ENCODE measurements at places on chromosomes 7 and 10. TPM values are rescaled to one million over a fixed set of nuclear protein-coding genes. Genes with fewer than 3 reads are reported as not detected.

DNA sequence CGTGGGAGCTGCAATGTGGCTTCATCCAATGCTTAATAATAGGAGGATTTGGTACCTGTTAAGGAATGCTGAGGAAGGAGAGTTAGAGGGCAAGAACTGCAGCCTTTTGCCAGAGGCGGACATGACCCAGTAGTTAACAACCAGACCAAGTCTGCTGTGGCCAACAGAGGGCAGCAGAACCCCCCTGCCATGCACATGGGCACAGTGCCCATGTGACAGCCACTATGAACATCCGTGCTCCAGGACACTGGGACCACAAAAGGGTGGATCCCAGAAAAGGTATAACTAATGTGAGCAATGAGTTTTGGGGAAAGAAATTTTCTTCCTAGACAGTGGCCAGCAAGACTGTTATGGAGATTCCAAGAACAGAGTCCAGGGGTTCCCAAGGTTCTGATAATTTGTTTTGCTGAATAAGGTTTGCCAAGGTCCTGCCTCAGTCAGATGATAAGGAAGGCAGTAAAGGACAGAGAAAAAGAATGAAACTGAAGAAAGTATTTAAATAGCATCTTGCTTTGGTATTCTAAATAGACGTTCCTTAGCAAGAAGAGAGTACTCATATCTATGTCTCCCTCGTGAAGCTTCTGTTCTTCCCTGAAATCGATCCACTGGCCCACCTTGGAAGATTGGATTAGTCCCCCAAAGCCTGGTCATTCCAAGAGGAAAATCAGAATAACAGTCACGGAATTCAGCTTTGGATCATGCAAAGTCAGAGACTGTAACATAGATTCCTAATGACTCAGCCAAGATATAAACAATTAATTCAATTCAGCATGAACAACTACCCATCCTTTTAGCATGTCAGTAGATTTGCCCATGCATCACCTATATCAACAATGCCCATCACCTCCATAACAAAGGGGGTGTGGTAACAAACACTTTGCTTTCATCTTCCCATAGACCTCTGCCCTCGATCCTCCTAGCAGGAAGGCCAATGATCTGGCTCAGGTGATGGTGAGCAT lies 56.0 kb downstream of the LGI1 start:
- peak; percentile 89 for DNase-seq
- H3K27me3 ChIP-seq = peaks cover 7% of the 10 kb centered on the region
- H3K36me3 ChIP-seq = no peaks in the 10 kb centered on the region
- H3K4me3 ChIP-seq = no peak overlapping the region
- no peak overlapping the region for H3K27ac ChIP-seq
- no peaks in the 10 kb centered on the region for H3K4me1 ChIP-seq

DNA sequence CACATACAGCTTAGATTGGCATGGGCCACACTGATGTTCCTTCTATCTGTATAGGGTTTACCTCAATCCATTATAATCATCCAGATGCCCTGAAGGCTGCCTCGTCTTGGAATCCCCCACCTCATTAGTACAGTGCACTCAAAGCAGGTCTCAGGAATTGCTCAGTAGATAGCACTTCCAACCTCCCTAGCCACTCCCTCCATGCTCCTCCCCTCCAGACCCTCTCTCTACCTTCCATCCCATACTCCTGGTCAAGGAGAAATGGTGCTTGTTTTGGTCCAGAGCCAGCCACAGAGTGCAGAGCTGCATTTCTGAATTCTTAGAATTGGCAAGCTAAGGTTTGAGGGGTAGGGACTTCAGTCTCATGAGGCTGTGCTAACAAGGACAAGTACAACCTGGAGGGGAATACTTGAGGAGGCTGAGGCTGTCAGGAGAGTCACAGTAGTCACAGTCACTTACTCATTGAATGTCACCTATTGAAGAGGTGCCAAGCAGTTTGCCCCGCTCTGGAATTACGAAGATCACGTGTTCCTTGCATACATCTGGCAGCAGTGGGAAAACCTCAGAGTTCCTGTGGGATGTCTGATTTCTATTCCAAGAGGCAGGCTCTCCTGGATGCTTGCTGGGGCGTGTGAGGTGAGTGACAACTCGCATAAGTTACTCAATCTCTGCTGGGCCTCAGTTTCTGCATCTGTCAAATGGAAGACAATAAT lies 60.7 kb upstream of the ZNF746 start:
- H3K27ac ChIP-seq = no peak overlapping the region
- H3K27me3 ChIP-seq = no peaks in the 10 kb centered on the region
- DNase-seq = no peak
- no peaks in the 10 kb centered on the region for H3K4me1 ChIP-seq
- no peak overlapping the region for H3K4me3 ChIP-seq

DNA sequence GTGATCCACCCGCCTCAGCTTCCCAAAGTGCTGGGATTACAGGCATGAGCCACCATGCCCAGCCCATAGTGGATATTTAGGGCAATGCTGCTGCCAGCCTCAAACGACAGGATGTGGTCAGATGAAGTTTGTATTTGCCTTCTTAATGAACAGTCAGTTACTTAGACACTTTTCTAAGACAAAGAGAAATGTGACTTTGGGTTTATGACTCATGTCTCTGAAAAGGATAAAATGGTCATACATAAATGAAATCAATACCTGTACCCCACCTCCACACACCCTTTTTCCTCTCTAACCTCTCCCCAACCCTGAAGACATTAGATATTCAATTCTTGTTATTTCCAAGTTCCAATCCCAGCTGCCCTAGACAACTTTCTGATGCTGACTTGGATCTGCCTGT lies 109.3 kb upstream of the INSIG1 start:
- H3K36me3 ChIP-seq = no peaks in the 10 kb centered on the region
- no peak overlapping the region for H3K4me3 ChIP-seq
- no peak overlapping the region for H3K27ac ChIP-seq
- no peaks in the 10 kb centered on the region for H3K4me1 ChIP-seq
- H3K27me3 ChIP-seq = peaks cover 4% of the 10 kb centered on the region

- no peaks in the 10 kb centered on the region for H3K4me1 ChIP-seq
- no peak overlapping the region for H3K4me3 ChIP-seq
- H3K27me3 ChIP-seq = no peaks in the 10 kb centered on the region
- DNase-seq = no peak
- H3K36me3 ChIP-seq = no peaks in the 10 kb centered on the region
- no peak overlapping the region for H3K27ac ChIP-seq
Observed at GRCh38 chr7:79778786-79779770, 325.6 kb upstream of the MAGI2 start.

DNA sequence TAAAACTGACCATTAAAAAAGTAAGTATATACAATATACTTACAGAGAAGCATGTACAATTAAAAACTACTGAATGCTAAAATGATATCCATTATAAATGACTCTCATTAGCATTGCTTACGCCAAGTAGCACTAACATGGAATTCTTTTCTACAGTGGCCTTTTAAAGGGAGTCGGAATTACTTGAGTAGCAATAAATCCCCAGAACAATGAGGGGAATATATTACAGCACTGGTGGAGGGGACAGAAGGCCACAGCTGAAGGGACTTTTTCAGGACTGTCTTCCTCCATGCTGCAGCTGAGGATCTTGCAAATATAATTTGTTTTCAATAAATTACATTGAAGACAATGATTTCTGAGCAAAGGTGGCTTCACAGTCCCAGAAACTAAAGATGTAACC lies 97.0 kb downstream of the ALOX5 start:
- DNase-seq = no peak
- no peaks in the 10 kb centered on the region for H3K36me3 ChIP-seq
- H3K27ac ChIP-seq = no peak overlapping the region
- H3K27me3 ChIP-seq = no peaks in the 10 kb centered on the region
- no peak overlapping the region for H3K4me3 ChIP-seq

DNA sequence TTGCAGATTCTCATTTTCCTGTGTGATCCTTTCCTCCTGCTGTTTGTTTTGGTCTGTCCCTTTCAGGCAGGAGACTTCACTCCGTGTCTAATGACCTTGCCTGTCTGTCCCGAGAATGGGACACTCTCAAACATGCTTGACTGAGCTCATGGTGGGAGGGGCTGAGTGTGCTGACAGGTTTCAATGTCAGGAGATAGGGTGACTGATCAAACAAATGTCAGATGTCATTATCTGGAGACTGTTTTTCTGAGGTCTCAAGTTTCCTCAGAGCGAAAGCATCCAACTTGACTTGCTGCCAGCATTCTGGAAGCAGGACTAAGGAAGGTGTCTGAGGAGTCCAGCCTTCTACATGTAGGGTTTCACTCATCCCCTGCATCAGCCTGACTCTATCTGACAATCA lies 228.8 kb upstream of the KIAA1217 start:
- no peaks in the 10 kb centered on the region for H3K36me3 ChIP-seq
- H3K4me3 ChIP-seq = no peak overlapping the region
- no peak for DNase-seq
- no peaks in the 10 kb centered on the region for H3K27me3 ChIP-seq
- H3K27ac ChIP-seq = no peak overlapping the region
- peaks cover 2% of the 10 kb centered on the region for H3K4me1 ChIP-seq

DNA sequence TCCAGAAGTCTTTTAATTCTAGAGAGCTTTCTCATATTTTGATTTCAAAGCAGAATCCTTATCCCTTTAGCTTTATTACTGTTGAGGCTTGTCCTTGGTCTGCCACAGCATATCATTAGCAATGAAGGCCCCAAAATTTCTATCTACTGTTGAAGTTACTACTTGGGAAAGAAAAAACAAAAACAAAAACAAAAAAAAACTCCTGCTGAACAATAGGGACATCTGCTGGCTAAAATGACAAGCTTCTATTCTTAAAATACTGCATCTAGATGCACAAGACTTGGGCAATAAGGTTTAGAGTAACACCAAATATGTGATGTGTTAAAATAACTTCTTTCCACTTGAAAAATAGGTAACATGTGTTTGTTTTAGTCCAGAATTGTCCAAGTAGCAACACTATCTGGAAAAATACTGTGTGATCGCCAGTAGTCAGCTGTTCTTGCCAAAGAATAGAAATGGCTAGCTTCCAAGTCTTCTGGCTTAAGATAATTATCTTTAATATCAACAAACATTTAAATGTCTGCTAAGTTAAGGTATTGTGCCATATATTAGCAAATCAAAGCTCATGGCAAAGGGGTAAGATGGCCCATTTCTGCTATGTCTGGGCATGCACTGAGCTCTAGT lies 3.8 kb upstream of the DMTF1 start:
- DNase-seq = no peak
- H3K27me3 ChIP-seq = no peaks in the 10 kb centered on the region
- H3K4me1 ChIP-seq = peaks cover 3% of the 10 kb centered on the region

The CSTF2T gene
- 32.9 TPM for total RNA-seq

The IQUB gene
- 2.1 TPM for total RNA-seq

The ANKIB1 gene
- 55.5 TPM for total RNA-seq

The OR2A5 gene
- total RNA-seq = not detected

The MYOF gene
- 93.8 TPM for total RNA-seq

The NRG3 gene
- total RNA-seq = 2.9 TPM

The GIMAP1 gene
- not detected for total RNA-seq

The POM121L12 gene
- total RNA-seq = not detected

The KCNH2 gene
- 1.1 TPM for total RNA-seq

Data from endodermal cell (in vitro differentiated cells).